ENCODE measurements at places on chromosomes 3 and 15. TPM values are rescaled to one million over a fixed set of nuclear protein-coding genes. Genes with fewer than 3 reads are reported as not detected.
A peak's percentile ranks its signal among the peaks of the same experiment; 100 is the strongest.

GRCh38 chr3:183285828-183286457 is 32.9 kb downstream of the B3GNT5 start:
- DNase-seq: peak; percentile 88

NOX5 gene
- total RNA-seq: not detected

CLDN16 gene
- not detected for total RNA-seq

GOLGA6B gene
- total RNA-seq: not detected

- no peak for DNase-seq
Measured at GRCh38 chr3:162534431-162534830, 1037.8 kb downstream of the OTOL1 start.

Measured in right cardiac atrium (tissue), 5 donors.